ENCODE measurements at places on chromosomes 6 and 20.
A peak's percentile ranks its signal among the peaks of the same experiment; 100 is the strongest.

DNA sequence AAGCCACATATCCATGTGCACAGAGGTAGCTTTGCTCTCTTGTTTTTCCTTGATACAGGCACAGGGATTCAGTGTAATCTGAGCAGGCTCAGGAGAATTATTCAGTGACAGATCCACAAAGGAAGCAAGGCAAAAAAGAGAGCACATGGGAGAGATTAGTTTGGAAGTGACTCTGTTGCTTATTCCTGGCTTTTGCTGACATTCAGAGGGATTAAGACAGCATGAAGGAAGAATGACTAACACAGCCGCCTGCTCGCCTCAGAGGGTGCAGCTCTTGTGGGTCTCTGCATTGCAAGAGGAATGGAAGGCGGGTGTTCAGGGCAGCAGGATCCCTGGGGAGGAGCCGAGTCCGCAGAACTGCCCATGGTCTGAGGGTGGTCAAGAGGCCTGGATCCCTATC lies 203.4 kb upstream of the KCNQ5 start:
- DNase-seq: peak; percentile 83

GRCh38 chr6:147930745-147931144 lies 411.9 kb upstream of the SASH1 start:
- DNase-seq: no peak

DNA sequence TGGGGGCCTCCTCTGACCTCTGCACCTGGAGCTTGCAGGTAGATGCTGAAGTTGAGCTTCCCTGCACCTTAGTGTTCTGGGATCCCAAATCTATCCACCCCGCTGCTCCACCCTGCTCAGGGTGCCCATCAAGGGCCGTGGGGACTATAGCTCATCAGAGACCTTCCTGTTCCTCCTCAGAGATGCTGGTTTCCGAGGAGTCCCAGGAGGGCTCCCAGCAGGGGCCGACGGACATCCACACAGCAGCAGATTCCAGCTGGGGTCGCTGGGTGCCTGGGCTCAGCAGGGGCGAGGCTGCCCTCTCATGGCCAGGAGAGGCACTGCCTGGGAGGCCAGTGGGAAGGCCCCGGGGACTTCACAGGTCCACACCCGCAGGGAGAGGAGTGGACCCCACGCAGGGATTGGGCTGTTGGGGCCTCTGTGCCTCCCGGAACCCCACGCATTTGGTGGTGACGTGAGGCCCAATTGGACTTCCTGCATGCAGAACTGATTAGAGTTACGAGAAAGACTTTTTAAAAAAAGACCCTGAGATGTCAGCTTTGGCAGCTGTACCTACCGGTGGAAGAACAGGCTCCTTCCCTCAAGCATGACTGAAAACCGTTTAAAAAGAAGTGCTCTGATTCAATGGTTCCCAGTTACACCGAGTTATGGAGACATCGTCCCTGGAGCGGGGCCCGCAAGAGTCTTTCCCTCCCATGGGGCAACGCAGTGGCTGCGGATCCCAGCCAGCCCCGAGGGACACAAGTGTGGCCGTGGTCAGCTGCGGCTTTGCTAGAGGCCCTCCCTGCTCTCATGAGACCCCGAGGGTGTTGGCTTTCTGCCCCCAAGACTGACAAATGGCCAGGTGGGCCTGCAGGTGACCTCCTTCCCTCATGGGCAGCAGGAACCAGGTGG lies 25.3 kb upstream of the SLCO4A1 start:
- no peak for DNase-seq

DNA sequence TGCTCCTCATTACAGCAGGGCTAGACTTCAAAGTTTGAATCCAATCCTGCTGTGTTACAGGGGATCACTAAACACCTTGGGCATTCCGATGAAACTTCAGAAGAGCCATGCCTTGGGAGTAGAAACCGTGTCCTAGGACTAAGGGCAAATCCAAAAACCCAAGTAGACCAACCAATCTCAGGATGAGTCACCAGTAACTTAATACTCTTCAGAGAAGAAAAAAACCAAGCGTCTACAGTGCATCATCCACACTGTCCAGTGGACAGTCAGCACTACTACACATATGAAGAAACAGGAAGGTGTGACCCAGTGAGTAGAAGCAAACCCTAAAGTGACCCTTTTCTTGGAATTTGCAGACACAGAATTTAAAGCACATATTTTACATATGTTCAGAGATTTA lies 39.5 kb upstream of the VAPB start:
- no peak for DNase-seq

DNA sequence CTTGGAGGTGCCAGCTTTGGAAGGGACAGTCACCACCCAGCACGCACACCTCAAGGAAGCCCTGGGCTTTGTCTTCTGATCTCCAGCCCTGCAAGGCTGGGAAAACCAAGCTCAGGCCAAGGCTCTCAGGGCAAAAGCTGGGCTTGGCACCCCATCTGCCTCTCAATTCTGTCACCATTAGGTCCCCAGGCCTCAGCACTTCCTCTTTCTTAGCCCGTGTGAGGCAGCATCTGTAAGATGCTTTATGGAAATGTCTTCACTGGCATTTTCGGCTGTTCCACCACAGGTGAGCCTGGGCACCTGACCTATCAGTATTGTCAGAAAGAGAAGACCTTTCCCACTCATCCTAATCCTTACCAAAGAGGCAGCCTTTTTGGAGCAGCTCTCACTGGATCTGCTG lies 24.6 kb downstream of the GMEB2 start:
- no peak for DNase-seq
